ENCODE measurements at places on chromosomes 3 and 15. TPM values are rescaled to one million over a fixed set of nuclear protein-coding genes. Genes with fewer than 3 reads are reported as not detected.

Gene ITGA11
- 0.20 TPM for total RNA-seq

Gene BNC1
- total RNA-seq, result 14.2 TPM

Gene TF
- total RNA-seq, result 0.18 TPM

Gene AADACL2
- not detected for total RNA-seq

Gene XIRP1
- total RNA-seq, result not detected

Gene CORO2B
- total RNA-seq, result 3.4 TPM

DNA sequence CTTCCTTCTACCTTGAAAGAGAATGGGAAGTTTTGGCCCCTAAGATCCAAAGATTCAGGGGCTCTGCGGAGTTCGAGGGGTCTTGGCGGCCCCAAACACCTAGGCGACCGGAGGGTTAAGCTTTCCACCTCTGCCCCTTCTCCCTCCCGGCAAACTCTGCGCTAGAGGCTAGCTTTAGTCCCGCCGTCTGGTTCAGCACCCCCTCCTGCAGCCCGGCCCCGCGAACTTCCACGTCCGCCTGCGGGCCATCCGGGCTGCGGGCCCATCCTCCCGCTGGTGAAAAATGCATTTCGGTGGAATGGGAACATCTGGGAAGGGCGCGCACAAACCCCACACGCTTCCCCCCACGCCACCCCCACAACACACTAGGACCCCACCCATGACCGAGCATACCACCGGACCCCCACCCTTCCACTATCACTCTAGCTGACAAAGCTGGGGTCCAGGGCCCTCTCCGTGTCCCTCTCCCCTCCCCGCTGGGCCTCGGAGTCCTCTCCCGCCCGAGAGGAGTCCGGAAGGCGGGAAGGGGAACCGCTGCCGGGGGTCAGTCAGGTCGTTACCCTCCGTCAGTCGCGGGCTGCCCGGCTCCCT is 1.0 kb downstream of the SHOX2 start:
- no peak for DNase-seq

GRCh38 chr3:183638101-183638852 is 2.9 kb downstream of the KLHL24 start:
- DNase-seq, result no peak

DNA sequence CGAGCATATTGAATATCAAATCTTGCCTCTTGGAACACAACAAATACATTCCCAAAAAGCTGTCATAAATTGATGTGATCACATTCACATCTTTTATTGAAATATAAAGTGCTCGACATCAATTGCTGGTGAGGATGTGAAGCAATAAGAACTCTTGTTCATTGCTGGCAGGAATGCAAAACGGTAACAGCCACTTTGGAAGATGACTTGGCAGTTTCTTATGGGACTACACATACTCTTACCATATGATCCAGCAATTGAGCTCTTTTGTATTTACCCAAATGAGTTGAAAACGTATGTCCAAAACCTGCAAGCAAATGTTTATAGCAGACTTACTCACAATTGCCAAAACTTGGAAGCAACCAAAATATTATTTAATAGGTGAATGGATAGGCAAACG is 234.9 kb downstream of the CACNA2D3 start:
- DNase-seq, result no peak

- DNase-seq, result no peak
These were observed 489.6 kb upstream of the RASGRP1 start for GRCh38 chr15:39054128-39054732.

DNA sequence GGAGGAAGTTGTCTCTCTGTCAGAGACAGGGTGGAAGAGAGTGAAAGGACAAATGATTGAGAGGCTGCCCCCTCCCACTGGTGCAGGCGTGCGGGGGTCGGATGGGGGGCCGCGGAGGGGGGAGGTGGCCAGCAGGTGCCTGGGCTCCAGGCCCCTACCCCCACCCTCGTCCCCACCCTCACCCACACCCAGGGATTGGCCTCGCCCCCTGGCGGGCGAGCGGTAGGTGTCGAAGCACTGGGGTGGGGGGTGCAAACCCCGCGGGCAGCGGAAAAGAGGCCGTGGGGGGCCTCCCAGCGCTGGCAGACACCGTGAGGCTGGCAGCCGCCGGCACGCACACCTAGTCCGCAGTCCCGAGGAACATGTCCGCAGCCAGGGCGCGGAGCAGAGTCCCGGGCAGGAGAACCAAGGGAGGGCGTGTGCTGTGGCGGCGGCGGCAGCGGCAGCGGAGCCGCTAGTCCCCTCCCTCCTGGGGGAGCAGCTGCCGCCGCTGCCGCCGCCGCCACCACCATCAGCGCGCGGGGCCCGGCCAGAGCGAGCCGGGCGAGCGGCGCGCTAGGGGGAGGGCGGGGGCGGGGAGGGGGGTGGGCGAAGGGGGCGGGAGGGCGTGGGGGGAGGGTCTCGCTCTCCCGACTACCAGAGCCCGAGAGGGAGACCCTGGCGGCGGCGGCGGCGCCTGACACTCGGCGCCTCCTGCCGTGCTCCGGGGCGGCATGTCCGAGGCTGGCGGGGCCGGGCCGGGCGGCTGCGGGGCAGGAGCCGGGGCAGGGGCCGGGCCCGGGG is at the start of gene KAT2B:
TSS of gene KAT2B (plus strand) at position 682 of the 783 bp plus-strand sequence. CDS start at position 714, 32 bp downstream.
- no peak for DNase-seq

DNA sequence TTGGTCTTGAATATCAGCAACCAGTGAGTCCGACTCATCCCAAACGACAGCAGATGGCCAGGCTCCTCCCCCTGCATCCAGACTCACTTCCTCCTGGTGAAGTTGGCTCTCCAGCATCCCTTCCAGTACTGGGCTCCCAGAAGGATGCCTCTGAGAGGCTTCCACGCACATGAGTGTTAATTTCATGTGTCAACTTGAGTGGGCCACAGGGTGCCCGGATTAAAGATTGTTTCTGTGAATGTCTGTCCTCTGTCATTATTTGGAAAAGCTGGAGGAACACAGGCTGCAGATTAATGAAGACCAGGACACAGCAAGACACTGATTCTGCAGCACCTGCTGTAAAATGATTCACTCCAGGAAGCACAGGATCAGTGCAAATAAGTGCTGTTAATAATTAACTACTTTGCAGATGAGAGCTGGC is 99.8 kb downstream of the ATP10A start:
- DNase-seq, result no peak

DNA sequence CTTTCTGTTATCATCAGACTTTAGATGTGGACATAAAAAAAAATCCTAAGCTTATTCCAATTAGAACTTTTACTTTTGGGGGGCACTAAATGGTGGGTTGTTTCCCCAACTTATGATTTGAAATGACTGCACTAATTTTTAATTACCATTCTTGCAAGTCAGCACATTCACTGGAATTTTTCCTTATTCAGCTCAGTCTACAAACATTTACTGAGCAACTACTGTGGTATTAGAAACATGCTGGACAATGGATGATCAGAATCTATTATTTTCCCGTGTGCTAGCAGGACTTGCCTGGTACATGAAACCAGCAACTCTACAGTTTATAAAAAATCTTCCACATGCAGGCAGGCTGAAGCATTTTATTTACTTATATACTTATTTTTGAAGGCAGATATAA is 273.6 kb downstream of the FOXP1 start:
- DNase-seq, result no peak

DNA sequence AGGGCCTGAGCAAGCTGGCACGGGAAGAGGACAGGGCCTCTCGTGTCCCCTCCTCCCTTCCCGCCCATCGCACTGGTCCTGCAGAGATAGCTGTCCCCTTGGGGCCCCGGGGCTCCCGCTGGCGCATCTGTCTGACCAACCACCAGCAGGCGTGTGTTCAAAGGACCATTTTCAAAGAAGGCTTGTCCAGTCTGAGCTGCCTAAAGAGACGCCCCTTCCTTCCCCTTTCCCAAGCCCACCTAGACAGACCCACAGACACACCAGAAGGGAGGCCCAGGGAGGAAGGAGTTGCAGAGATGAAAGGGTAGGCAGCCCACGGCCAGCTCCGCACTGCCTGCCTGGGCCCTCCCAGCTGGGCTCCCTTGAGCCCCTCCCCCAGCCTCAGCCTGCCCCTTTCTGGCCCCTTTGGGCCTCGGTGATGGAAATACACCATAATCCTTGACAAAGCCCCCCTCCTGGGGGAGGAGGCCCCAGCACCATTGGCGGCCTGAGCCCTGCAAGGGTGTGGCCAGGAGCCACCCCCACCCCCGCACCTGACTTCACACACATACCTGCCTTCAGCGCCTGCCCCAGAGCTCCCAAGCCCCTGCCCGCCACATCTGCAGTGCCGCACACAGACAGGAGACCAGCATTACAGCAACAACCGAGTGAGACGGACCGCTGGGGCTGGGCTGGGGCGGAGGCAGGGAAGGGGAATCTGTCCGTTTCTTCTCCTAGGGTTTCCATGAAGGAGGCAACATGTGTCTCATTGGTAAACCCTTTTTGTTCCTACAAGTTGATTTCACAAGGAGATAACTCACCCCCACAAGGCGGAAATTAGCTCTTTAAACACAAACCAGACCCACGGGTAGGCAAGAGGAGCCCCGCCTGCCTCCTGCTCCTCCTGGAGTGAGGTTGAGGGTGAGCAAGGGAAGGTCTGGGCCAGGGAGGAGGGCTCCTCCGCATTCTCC is at the start of gene STRA6:
TSS of gene STRA6 (minus strand) at position 336 of the 950 bp plus-strand sequence. CDS start 520 bp downstream, outside the sequence.
- no peak for DNase-seq

GRCh38 chr15:87959080-87959479 is 297.5 kb downstream of the NTRK3 start:
- DNase-seq, result no peak

DNA sequence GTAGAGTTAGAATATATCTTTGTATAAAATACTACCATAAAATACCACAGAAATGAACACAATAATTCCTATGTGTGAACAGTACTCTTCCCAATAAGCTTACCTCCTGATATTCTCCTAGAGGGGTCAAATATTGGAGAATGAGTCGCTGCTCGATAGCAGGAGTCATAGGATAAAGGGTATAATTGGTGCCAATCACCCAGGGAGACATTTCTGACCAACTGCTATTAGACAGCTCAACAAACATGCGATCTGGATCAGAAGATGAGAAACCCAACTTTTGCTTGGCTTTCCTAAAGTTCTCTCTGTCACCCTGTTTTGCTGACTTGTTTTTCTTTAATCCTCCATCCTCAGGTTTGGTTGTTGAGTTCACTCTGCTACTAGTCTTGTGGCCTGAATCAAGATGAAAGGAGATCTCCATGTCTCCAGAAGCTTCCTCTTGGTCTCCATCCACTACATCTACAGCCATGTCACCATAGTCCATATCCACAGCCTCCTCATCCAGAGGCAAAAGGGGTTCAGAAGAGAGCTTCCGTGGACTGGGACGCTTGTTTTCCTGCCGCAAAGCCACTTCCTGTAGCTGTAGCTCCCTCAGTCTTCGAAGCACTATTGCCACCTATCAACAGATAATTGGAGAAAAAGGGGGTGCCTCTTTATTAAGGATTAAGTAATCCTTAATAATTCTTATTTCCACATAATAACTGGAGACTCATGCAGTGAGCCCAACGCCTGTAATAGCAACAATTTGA is 50.4 kb downstream of the RBM15B start:
- DNase-seq, result no peak

- DNase-seq, result no peak
These were observed 36.7 kb downstream of the SHQ1 start for GRCh38 chr3:72811571-72811970.

GRCh38 chr15:89114990-89115389 is 26.7 kb downstream of the ABHD2 start:
- no peak for DNase-seq

DNA sequence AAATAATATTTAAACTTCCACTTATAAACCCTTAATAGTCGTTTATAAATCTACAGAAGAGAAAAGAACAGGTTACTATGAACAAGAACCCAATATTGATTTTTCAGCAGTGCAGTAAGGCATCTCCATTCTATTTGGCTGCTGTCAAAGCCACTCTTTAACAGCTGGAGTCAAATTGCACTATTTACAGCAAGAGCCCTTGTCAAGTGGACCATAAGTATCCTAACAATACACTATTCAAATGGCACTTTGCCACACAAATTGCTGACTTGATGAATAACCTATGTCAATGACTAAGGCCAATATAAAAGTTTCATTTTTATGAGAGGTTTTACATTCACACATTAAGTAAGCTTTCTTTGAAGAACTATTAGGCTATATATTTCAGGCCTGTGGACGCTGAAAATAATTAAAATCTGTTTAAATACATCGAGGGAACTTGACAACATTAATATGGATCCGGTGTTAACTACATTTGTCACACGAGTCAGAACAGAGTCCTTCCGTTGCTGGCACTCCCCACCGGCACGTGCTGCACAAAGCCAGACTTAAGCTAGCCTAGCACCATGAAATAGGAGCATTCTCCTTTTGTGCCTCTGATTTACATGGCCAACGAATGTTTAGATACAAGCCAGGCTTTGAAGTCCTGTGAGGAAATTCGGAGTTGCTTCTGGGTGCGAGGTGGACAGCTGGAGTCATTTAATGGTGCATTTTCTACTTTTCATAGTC is 100.5 kb downstream of the WDR72 start:
- no peak for DNase-seq

GRCh38 chr3:41018855-41019254 is 180.4 kb upstream of the CTNNB1 start:
- no peak for DNase-seq

DNA sequence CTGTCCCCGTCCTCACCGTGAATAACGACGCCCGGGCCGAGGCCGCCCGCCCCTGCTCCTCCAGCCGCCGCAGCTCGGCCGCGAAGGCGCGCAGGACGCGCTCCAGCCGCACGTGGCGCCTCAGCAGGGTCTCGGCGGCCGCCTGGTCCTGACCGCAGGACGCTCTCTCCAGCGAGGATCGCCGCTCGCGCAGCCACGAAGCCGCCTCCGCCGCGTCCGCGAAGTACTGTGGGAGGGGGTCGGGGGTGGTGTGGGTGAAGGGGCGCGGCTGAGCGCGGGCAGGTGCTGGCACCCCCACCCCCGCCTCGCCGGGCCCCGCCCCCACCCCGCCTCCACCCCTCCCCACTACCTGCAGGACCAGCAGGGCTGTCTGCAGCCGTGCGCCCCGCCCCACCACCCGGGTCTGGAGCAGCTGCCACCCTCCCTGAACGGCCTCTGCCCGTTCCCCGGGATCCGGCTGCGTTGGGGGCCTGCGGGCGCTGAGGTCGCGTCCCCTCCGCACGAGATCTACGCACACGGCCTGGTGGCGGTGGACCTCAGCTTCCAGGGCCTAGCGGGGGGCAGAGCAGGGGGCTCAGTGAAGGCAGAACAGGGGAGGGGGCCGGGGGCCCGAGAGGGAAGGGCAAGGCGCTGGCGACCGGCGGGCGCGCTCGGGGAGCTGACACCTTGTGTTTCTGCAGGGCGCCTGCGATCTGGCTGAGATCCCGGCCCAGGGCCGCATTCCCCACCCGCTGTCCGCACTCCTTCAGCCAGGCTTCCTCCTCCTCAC is 11.7 kb downstream of the SPTBN5 start:
- no peak for DNase-seq

DNA sequence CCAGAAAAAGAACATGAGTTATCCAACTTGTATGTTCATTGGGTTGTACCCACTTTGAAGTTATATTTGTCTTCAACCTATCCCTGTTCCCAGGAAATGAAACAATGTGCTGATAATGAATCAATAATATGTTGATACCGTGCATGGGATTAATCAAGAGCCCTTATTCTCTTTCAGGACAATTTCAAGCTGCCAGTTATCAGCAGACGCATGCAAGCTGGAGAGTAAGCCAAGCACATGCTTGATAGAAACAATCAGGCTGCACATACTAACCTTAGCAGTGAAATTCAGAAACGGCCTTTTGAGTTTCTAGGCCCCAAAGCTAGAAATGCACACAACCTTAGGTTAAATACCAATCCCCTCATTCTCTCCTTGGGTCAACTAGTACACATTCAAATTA is 480.4 kb upstream of the AGTR1 start:
- no peak for DNase-seq

All from pulmonary artery endothelial cell (primary cell).